Neuronal stem cell (in vitro differentiated cells): ENCODE measurements at places on chromosomes 7 and 10.

- DNase-seq, result no peak
These were observed 13.0 kb upstream of the TES start for GRCh38 chr7:116197360-116197759.

DNA sequence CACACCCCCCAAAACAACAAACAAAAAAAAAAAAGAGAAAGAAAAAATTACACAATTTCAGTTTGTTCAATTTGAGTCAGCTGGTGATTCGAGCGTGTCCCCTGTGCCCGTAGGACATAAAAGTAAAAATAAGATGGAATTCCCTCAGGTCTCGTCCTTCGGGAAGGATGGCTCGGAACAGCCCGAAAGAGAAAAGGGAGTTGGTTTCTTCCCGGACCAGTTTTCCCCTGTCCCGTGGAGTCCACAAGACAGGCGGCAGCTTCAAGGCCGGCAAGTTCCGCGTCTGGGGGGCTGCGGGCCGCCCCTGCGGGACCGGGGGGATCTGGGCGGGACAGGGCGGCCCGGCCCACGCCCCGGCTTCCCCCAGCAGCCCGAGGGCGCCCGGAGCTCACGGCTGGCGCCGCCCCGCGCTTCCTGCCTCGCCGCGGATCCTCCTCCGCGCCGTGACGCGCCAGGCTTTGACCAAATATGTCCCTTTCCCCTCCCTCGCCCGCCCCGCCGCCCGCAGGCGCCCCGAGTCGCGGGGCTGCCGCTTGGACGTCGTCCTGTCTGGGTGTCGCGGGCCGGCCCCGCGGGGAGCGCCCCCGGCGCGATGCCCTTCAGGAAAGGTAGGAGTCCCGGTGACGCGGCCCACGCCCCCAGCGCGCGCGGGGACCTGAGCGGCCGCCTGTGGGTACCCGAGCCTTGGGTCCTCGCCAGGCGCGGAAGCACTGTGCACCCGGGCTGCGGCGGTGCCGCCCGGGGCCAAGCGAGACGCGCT, 55.8 kb downstream of the RBM17 start:
- peak; percentile 70 for DNase-seq

DNA sequence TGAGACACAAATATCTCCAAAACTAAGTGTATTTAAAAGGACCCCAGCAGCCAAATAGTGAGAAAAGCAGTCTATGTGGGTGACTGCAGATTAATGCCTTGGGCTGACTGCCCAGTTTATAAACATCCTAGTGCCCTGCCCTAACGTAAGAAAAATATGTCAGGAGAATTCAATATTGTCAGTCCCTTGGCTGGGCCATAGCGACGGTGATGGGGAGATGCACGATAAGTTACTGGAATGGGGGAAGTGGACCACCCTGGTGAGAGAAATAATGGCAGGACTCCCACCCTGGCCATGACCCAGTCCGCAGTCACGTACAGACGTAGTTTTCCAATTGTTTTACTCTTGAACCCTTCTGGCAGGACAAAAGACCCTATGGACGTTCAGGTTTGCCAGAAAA, 48.0 kb downstream of the JCAD start:
- DNase-seq, result no peak

DNA sequence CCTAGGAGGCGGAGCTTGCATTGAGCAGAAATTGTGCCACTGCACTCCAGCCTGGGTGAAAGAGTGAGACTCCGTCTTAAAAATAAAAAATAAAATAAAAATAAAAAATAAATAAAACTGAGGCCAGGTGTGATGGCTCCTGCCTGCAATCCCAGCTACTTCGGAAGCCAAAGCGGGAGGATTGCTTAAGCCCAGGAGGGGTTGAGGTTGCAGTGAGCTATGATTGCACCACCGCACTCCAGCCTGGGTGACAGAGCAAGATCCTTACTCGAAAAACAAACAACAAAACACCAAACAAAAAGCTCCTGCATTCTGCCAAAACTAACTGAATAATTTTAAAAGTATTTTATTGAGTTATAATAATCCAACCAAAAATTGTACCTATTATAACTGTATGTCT, 36.2 kb downstream of the AGAP4 start:
- no peak for DNase-seq

DNA sequence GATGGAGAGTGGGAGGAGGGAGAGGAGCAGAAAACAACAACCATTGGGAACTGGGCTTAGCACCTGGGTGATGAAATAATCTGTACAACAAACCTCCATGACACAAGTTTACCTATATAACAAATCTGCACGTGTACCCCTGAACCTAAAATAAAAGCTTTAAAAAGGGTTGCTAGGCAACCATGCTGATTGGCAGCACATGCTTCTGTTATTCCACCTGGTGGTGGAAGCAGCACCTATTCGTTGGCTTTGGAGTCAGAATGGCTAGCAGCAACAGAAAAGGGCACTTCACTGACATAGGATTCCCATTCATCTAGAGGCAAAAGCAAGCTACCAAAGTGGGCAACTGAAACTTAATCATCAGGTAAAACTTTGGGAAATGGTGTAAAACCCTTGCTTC, 57.1 kb downstream of the RELN start:
- DNase-seq, result no peak

- no peak for DNase-seq
These were observed 53.4 kb downstream of the CFAP58 start for GRCh38 chr10:104406715-104407650.

- no peak for DNase-seq
These were observed 94.2 kb upstream of the SLC25A13 start for GRCh38 chr7:96416116-96416515.

GRCh38 chr7:81447351-81447952, 322.4 kb downstream of the HGF start:
- DNase-seq, result no peak

DNA sequence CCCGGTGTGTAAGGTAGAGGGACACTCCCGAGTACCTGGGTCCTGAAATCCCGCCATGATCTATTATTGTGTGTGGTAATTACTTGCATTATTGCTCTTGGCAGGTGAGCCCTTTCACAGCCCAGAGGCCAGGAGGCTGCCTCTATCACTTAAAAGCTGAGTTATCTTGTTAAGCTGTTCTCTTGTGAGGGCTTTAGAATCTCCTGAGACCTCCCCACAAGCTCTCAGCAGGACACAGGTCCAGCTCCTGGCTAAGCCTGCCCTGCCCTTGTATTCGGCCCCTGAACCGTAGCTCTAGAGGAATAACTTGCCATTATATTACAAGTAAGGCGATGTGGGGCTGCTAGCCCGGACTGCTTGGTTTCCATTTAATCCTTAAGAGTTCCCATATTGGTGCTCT, 13.9 kb downstream of the SND1 start:
- peak; percentile 62 for DNase-seq

- no peak for DNase-seq
These were observed 29.3 kb downstream of the ARL4A start for GRCh38 chr7:12716722-12717121.

DNA sequence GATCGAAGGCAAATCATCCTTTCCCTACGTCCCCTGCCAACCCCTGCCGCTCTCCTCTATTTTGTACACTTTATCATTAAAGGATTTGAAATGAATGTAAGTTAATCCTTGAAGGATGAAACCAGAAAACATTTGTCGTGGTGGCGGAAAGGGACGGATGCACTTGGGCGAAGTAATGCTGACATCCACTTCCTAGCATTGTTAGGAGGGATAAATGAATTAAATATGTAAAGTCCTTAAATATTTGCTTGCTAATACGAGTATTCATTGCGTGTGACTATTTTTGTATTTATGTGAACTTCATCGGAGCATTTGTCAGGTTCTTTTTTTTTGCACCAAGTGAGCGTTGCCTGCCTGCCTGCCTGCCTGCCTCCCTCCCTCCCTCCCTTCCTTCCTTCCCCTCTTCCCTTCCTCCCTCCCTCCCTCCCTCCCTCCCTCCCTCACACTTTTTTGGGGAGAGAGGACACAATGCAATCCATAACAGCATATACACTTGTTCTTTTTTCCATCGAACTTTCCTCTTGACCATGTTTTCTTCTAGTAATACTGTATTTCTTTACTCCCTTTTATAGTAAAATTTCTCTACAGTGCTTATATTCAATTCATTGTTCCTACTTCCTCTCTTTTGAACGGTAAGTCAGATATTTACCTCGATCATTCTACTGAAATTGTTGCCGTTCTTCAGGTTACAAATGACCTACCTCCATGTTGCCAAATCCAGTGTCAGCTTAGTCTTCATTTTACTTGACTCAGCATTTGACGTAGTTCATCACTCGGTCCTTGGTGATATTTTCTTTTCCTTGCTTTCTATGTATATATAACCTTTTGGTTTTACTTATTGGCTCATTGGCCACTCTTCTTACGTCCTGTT, 831 bp downstream of the CCDC7 start:
- no peak for DNase-seq

GRCh38 chr7:16732828-16733227, 20.7 kb upstream of the TSPAN13 start:
- DNase-seq, result no peak

DNA sequence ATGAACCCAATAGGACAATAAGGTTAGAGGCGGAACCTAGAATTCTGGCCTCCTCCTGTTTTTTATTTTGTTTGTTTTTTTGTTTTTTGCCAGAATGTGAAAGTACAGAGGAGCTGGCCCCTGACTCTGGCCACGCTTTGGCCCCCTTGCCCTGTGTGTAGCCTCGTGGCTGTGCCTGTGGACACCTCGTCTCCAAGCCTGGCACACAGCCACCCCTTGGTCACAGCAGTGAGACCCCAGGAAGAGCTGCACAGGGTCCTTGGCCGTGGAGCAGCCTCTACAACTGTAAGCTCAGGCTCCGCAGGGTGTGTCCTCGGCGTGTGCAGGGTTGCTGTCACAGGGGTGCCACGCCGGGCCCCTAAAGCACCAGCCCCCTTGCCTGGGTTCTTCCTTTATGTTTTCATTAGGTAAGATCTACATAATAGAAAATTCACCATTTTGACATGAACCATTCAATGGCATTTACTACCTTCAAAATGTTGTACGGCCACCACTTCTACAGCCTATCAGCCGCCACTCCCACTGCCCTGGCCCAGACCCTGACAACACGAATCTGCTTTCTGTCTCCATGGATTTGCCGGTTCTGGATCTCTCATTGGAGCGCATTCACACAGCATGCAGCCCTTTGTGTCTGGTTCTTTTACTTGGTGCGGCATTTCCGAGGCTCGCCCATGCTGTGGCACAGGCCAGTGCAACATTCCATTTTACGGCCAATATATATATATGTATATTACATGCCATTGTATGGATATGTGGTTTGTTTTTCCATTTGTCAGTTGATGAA, 51.0 kb downstream of the AMZ1 start:
- DNase-seq, result no peak

- DNase-seq, result no peak
These were observed 47.7 kb downstream of the PAX2 start for GRCh38 chr10:100793055-100793454.

GRCh38 chr10:88537322-88537721, 45.8 kb downstream of the RNLS start:
- DNase-seq, result no peak

- no peak for DNase-seq
These were observed 98.4 kb upstream of the FZD1 start for GRCh38 chr7:91165846-91166230.

- no peak for DNase-seq
These were observed 10.7 kb downstream of the KIAA1549 start for GRCh38 chr7:138970446-138970845.

- DNase-seq, result no peak
These were observed 13.3 kb downstream of the EMX2 start for GRCh38 chr10:117555863-117556262.

GRCh38 chr7:158789842-158790241, 39.5 kb downstream of the ESYT2 start:
- DNase-seq, result no peak

- no peak for DNase-seq
These were observed 30.9 kb upstream of the ELN start for GRCh38 chr7:73997056-73997455.

DNA sequence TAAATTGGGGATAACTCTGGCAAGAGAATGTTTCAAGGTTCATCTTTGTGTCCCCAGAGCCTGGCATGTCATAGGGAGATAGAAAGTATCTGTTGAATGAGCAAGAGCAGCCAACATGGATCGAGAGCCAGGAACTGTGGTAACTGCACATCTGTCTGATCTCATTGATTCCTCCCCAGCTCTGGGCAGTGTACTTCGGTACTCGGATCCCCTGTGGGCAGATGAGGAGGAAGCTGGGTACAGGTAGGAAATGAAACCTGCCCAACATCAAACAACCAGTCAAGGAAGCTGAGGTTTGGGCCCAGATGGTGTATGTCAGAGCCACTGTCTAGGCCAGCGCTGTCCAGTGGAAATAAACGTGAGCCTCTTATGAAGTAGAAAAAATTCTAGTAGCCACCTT, 76.4 kb downstream of the GRK5 start:
- DNase-seq, result no peak

- no peak for DNase-seq
These were observed 40.1 kb downstream of the ELMO1 start for GRCh38 chr7:37408291-37409228.

- DNase-seq, result no peak
These were observed 26.2 kb downstream of the GLI3 start for GRCh38 chr7:42210779-42211178.

- DNase-seq, result no peak
These were observed 459 bp downstream of the ZDHHC6 start for GRCh38 chr10:112446055-112446854.

DNA sequence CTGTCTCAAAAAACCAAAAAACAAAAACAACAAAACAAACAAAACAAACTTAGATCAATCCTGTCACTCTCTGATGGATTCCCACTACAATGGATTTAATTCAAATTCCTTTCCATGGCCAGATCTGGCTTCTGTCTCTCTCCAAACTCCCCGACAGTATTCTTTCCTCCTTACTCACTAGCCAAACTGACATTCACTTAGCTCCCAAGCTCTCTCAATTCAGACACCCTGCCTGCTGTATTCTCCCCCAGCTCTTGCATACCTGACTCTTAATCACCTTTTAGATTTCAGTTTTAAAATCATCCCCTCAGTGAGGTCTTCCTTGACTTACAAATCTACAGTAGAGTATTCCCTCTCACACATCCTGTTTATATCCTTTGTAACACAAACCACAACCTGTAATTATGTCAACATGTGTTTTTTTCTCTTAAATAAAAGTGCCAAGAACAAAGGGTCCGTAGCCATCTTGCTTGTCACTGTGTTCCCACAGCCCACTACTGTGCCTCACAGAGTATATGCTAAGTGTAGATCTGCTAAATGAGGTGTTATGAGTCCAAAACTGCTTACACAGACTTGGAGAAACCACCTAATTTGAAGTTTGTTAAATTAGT, 14.4 kb downstream of the HERPUD2 start:
- no peak for DNase-seq

- DNase-seq, result no peak
These were observed 32.0 kb downstream of the STK31 start for GRCh38 chr7:23742051-23742450.

GRCh38 chr7:2104107-2104710, 128.5 kb downstream of the MAD1L1 start:
- peak; percentile 64 for DNase-seq

- no peak for DNase-seq
These were observed 421 bp upstream of the NODAL start for GRCh38 chr10:70441895-70442309.

- no peak for DNase-seq
These were observed 25.6 kb downstream of the CTNNA3 start for GRCh38 chr10:67670401-67670800.

GRCh38 chr7:2959828-2960599, 83.7 kb downstream of the CARD11 start:
- no peak for DNase-seq
